ENCODE measurements at places on chromosomes 6 and 20.
A peak's percentile ranks its signal among the peaks of the same experiment; 100 is the strongest.

DNA sequence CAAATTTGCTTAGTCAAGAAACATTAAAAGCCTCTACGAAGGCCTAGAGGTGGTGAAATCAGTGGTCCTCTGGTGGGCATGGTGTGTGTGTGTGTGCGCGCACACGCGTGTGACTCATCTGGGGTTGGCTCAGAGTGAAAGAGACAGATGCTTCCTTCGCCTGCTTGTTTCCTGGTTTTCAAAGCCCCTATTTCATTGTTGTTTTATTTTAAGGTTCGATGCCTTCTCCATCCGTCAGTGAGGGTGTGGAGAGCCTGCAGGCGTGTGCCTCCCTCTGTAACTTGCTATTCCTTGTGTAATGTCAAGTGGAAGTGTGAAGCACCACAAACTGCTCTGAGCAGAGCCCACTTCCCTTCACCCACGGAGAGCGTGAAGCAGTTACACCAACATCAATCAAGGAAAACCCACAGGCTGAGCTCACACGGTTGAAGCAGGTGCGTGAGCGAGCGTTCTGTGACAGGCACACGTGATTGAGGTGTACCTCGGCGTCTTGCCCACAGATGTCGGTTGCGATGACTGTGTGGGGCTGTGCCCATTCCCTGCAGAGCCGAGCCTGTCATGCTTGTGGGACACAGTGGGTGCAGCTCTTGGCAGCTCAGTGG lies 233.9 kb downstream of the PRL start:
- DNase-seq, result no peak

DNA sequence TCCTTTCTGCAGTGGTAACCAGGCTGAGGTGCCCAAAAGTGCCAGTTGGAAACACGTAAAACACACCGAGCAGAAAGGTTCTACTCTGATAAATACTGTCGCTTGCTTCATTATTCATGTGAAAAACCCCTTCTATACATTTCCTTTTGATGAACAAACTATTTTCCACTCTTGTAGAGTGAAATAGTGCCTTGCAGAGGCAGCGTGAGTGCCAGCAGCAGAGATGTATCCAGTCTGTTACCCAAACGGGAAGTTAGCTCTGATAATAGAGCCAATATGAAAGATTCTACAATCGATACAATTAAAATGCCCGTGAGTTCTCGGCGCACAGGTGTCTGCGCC lies 1.5 kb downstream of the ZBTB46 start:
- DNase-seq, result no peak

GRCh38 chr20:16432466-16433292 lies 140.6 kb downstream of the KIF16B start:
- no peak for DNase-seq

GRCh38 chr6:33850296-33850695 lies 46.5 kb upstream of the MLN start:
- no peak for DNase-seq

DNA sequence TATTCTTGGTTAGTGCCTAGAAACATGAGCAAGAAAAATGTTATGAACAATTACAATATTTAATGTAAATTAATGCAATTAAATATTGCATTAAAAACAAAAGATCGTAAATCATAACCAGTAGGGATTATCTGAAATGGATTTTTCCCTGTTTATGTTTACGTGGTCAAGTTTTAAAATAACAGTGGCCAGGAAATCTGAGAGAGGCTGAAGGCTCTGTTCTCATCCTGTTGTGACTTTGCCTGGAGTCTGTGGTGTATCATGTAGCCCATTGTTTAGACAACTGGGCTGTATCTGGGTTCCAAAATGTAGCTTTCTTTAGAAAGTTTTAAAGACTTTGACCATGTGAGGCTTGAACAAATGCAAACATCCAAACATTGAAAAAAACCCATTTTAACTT lies 2.4 kb downstream of the MYO6 start:
- DNase-seq, result no peak

GRCh38 chr6:29791162-29791561 lies 36.5 kb upstream of the HLA-G start:
- DNase-seq, result no peak

DNA sequence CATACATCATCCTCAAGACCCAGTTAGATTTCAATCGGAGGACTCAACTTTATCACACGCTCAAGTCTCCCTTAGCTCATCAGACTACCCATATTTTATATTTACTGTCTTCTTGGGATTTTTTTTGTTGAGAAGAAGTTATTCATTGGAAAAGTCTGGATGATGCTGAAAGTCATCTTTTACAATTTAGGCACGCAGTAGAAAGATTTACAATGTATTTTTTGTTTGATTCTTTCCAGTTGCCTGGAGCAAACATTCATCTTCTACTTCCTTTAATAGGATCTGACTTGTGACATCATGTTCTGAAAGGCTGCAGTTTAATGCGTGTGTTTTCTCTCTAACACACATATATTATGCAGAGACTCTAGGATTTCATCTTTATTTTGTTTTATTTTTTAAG lies 235.7 kb downstream of the DOK5 start:
- no peak for DNase-seq

DNA sequence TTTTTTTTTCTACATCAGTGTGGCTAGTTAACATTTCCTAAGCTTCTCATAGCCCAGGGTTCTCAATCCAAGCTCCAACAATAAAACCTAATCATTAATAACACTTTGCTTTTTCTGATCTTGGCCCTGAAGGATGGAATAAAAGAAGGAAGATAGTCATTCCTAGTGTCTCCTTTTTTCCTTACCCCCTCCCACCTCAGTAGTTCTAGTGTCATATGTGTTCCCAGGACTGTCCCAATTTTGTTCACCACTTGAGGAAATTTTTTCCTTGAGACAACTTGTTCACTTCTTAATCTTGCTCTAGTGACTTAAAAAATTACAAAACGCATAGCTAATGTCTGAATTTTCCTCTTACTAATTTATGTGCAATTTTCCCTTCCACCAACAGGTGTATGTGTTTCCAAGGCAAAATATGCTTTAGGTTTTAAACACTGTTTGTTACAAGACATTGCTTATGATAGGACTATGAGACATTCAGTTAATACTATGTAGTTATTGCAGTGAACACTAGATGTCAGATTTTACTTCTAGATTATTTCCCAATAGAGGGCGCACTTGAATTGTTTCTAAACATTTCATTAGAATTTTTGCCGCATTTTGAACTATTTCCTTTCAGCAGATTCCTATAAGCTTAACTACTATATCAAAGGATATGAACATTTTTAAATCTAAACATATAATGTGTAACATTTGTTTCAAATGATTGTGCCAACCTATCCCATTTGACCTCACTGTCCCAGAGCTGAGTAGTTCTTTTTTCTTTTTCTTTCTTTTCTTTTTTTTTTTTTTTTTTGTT lies 18.5 kb upstream of the C6orf141 start:
- DNase-seq, result peak; percentile 63

DNA sequence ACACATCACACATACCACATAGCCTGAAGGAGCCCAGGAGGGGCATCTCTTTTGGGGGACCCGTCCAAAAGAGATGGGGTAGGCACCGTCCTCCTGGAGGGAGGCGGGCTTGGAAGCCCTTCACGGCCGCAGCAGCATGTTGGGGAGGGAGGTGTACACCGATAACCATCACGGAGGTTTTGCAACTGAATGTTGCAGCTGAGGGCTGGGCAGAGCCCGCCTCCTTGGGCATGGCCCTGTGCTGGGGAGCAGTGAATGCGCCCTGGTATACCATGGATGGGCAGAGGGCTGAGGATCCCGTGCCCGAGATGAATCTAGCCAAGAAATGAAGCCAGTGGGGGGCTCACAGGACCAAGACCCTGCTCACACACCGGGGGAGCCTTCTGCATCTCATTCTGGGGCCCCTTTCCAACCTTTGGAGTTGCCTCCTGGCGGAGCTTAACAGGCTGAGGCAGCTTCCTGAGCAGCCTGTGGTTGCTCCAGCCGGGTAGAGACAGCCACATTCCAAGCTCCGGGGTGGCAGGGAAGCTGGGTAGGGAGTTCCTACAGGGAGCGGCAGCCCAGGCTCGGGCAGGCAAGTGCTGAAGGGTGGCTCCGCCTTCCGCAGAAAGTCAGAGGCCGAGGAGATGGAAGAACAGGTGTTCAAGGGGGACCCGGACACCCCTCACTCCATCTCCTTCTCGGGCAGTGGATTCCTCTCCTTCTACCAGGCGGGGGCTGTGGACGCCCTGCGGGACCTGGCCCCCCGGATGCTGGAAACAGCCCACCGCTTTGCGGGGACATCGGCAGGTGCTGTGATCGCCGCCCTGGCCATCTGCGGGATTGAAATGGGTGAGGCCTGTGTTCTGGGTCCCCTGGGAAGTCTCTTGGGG lies at the start of gene PNPLA1:
Gene PNPLA1 (plus strand): TSS at position 227 of the 872 bp plus-strand sequence. CDS start 400 bp downstream, at position 627.
- no peak for DNase-seq

GRCh38 chr20:7879883-7880282 lies 60.4 kb downstream of the HAO1 start:
- no peak for DNase-seq

- no peak for DNase-seq
These were observed 11.3 kb upstream of the KCNK16 start for GRCh38 chr6:39333644-39334438.

DNA sequence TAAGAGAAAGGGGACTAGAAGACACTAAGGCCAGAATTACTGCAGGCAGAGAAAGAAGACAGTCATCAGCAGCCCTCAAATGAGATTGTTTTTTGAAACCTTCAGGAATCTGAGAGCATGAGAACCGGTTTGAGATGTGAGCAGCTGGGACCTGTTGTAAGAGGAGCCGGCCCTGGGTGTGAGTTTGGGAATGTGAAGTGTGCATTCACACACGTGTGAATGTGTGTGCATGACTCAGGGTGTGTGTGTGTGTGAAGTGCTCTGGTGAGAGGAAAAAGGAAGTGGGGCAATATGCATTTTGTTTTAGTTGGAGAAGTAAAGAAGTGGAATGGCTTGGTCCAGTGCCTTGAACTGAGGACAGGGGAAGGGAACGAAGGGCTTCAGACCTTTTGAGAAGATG lies 4.3 kb downstream of the SCUBE3 start:
- DNase-seq, result no peak

- DNase-seq, result no peak
These were observed 97.5 kb downstream of the ARMC2 start for GRCh38 chr6:108945681-108946159.

DNA sequence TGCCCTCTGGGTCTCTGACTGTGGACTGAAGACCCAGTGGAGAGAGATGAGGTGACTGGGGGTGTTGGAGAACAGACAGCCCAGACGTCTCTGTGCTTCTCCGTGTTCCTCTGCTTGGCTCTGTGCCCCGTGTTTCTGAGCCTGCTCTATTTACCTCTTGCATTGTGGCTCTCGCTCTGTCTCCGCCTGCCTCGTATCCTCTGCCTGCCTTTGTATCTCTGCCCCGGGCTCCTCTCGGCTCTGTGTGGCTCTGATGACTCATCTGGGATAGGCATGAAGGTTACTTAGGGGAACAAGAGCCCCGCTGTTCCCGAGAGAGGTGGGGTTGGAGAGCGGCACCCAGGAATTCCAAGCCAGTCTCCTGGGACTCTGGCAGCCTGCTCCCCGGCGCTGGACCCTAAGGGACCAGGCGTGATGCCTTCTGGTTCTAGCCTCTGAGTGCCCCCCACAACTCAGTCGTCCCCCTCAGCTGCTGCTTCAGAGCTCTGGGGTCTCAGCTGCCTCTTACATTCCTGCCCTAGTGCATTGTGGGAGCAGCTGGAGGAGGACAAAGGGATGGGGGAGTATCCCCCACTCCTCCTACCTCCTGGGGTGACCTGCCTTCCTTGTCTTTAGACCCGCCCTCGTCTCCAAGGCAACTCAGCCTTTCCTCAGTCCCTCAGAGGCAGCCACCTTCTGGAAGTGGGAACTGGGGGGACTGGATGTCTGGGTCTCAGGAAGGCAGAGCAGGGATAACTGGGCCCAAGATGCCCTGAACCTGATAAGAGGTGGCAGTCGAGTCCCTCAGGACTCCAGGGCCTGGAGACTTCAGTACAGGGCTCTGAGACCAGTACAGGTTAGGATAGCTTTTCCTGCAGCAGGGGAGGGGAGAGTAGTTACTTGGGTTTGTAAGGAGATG lies 1.9 kb downstream of the DDR1 start:
- DNase-seq, result peak; percentile 80

GRCh38 chr6:26234421-26235301 lies 130.3 kb upstream of the BTN3A2 start:
- no peak for DNase-seq

GRCh38 chr20:1902188-1902587 lies 7.0 kb downstream of the SIRPA start:
- DNase-seq, result no peak

DNA sequence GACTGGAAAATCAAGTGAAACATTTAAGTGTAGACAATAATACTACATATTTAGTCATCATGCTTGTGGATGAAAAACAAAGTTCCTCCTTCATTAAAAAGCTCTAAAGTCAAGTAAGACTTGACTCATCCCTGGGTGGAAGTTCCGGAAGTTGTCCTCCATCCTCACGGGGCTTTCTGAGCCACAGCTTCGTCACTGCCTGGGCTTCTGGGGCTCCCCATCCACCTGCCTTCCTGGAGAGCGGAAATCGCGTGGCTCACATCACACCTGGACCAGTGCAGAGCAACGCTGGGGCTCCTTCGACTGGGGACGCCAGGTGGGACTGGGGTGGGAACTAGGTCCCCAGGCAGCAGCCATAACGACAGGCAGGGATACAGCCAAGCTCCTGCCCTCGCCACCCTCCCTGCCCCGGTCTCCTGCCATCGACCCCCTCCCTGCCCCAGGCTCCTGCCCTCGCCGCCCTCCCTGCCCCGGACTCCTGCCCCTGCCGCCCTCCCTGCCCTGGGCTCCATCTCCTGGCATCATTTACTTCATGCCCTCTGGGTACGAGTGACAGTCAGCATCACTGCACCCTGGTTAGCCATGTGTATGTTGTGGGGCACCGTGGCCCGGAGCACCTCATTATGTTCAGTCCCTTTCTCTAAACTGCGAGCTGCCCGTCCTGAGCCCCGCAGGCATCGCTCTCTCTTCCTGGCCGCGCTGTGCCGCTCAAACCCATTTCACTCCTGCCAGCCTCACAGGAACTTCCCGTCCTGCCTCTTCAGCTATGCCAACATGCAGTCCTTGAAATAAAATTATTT lies 12.9 kb downstream of the THBS2 start:
- no peak for DNase-seq

GRCh38 chr6:1592852-1593251 lies 16.9 kb upstream of the FOXC1 start:
- DNase-seq, result no peak

DNA sequence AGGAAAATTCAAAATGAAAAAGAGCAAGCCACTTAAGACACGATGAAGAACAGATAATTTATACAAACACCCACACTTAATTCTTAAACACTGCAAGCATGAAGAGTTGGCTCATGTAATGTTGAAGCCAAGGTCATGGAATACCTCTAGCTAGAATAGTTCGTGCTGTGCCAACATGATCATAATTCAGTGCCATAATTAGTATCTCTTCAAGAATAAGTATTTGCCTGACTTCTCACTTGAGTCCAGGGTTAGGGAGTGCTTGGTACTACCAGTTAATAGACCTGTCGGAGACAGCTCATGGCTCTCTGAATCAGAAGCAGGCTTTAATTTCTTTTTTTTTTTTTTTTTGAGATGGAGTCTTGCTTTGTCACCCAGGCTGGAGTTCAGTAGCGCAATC lies 206.3 kb downstream of the UNC5CL start:
- DNase-seq, result no peak

- DNase-seq, result peak; percentile 72
These were observed 471.3 kb downstream of the UTRN start for GRCh38 chr6:144756469-144756868.

Data from NCI-H1105 (cell line).